ENCODE measurements at places on chromosomes 1 and 21.

DNA sequence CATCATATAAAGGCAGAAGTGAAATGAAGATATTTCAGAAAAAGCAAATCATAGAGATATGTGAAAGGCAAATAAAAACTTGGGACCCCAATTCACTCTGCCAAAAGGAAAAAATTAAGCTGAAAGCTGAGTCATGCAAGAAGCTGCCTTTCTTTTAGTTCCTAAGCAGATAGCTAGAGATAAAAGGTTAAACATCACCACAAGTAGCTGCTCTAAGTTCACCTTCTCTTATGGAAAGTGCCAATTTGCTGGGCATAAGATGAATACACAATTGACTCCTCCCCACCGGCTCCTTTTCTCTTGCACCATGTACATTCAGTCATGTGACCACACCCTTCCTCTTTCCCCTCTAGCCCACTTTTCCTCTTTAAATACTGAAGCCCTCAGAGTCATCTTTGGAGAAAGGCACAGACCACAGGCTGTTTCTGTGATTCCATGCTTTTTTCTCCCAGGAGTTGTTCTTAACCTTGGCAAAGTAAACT, 5.4 kb upstream of the SUMO3 start:
- no peak for DNase-seq

DNA sequence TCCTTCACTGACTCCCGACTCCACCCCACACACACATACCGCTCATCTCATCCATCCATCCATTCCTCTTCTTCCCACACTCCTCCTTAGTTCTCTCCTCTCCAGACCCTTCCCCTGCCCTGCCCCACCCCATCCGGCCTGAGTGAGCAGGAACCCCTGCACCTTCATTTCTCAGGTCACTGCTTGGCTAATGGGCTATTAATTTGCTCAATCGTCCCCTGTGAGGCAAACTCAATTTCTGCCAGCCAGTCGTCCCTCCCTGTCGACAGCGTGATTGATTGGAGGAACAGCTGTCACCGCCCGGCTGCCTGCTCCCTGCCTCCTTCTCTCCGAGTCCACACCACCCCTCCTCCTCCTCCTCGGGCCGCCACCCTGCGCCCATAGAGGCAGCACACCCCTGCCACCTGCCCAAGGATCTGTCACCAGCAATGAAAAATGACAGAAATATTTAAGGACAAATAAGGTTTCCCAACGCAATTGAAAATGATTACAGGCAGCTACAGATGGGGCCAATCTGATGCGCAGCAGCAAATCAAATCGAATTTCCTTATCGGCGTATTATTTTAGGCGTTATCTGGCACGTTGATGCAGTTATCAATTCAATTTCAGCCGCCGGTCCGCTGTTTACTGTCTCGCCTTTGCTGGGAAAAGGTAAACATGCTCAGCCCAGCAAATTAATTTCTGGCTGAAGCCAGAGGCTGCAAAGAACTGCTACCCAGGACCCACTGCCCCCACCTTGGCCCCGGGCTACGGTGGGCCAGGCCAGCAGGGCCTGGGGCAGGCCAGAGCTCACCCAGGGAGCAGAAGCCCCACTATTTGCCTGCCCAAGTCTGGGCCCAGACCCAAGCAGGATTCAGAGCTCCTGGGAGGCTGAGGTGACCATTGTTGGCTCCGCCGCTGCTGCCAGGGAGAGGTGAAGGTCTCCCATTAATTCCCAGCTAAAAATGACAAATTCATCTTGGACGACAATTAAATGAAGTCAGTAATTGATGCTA, 71.3 kb downstream of the TMEM53 start:
- no peak for DNase-seq

- DNase-seq, result no peak
These were observed 159.3 kb downstream of the TSEN15 start for GRCh38 chr1:184210862-184211261.

- no peak for DNase-seq
These were observed 108.3 kb upstream of the USH2A start for GRCh38 chr1:216531263-216532239.

DNA sequence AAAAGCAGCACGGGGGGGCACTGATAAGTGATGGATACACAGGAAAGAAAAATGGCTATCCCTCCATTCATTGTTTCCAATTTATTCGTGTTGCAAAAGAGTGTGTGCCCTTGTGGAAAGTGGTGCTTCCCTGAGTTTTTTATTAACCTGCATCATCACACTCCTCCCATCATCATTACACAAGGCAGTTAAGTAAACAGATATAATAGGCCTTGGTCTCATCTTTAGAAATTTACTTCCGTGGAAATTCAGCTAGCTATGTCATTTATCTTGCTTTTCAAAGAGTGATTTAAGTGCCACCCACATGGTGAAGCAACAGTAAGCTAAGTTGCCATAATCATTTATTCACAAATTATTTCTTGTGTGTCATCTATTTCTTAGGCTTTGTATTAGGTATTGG, 473.3 kb downstream of the NEGR1 start:
- DNase-seq, result no peak

GRCh38 chr1:51697166-51697565, 80.3 kb downstream of the OSBPL9 start:
- no peak for DNase-seq

GRCh38 chr1:15027515-15027986, 126.0 kb upstream of the TMEM51 start:
- DNase-seq, result no peak

DNA sequence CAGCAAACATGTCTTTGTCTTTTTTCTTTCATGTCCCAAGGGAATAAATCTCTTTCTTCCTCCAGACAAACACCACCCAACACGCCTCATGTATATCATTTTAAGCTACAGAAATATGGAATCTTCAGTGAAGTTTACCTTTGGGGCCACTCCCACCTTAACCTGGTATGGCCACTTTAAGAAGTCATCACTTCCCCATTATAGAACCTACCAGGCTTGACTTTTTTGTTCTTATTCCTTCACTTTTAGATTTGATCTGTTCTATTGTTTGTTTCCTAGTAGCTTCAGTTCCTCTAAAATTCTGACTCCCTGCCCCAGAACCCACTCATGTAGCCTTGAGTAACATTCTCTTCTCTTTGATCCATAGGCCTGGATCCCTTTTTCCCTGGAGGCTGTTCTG, 226.3 kb downstream of the HLX start:
- DNase-seq, result no peak

- DNase-seq, result no peak
These were observed 54.4 kb downstream of the NR5A2 start for GRCh38 chr1:200081969-200082245.

DNA sequence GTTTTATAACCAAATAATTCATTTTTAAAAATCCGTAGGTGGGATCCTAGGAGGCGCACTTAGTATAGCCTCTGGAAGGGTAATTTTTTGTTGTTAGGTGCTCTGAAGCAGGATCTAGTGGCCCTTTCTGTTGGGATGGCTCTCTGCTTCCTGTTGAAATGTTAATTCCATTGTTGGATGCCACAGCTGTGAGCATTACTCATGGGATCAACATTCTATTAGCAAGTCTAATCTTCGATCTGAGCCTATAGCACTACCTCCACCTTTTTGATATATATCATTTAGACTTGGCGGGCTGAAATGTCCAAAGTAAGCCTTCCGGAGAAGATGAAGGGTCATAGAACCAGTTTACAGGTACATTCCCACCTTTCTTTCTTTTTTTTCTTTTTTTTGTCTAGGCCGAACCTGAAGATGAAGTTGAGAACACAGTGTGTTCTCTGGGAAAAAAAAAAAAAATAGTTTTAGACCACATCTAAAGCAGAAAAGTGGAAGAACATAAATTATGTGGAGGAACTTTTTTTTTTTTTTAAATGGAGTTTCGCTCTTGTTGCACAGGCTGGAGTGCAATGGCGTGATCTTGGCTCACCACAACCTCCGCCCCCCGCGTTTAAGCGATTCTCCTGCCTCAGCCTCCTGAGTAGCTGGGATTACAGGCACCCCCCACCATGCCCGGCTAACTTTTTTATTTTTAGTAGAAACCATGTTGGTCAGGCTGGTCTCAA, 1.4 kb downstream of the CXADR start:
- no peak for DNase-seq

- no peak for DNase-seq
These were observed 35.5 kb downstream of the OVGP1 start for GRCh38 chr1:111392042-111392441.

- no peak for DNase-seq
These were observed 67.5 kb downstream of the SDC3 start for GRCh38 chr1:30840904-30841598.

DNA sequence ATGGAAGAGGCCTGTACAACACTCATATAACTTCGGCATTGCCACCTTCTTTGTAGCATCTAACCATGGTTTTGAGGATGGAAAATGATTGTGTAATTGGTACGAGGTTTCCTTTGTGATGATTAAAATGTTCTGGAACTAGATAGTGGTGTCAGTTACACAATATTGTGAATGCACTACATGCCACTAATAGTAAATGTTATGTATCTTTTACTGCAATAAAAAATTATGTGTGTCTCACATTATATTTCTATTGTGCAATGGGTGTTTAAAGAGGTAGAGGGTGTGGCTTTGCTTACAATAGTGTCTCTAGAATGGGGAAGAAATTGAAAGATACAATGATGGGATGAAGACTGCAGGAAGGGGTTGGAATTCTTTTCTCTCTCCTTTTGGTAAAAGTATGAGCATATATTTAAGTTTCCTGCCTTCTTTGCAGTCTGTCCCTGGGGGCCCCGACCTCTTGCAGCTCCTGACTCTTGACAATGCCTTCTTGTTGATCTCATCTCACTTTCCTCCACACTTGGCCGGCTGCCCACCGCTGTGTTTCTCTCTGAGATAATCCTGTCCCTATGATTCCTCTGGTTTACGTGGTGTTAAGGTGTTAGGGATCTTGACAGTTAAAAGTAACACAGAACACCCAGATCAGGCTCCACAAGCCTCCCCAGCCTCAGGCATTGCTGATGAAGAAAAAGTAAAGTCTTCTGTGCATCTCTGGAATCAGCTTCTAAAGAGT, 39.3 kb downstream of the MTARC1 start:
- no peak for DNase-seq

DNA sequence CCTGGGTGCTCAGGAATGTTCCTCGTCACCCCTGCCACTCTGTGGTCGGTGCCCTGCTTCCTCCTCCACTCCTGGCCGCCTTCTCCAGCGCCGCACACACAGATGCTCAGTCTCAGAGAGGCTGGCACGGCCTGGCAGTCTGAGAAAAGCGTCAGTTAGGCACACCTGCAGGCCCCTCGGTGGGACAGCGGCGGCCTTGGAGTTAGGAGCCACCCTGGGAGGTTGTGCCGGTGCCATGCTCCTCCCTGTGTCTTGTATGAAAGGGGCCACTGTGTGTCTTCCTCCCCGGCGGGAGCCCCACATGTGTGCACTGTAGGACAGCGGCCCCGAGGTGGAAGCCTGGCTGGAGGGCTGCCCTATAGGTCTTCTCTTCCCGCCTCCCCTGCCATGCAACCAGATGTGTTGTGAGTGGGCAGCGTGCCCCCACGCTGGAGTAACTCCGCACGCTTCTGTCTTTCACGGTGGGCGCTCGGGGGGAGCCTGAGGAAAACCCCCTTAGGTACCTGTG, 145.2 kb downstream of the PGBD5 start:
- DNase-seq, result no peak

DNA sequence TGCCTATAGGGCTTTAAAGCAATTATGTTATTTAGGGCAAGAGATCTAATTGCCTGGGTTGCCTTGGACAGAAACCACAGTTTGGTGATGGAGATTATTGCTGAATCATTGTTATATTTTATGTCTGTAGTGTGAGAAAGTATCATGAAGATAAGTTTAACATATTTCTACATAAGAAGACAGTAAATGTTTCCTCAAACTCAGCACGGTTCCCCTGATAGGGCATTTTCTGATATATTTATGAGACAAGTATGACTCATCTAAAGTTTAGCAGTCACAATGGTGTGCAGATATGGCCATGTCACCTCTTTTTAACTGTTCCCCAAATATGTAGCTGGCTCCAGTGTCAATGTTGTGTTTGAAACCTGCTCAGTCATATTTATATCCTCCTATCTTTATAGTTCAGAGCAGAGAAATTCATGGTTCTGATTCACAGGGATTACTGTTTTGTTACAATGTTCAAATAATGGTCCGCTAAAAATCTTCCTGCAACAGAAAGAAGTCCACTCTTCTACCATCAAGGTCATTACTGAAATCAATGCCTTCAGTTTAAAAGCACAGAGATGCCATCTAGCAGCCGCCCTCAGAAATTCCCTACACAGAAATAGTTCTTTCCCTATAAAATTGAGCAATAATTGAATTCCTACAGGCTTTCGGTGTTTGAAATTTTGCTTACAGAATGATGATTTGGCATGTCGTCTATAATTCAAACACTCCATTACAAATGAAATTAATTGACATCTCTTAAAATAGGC, 3.7 kb downstream of the OLFM3 start:
- DNase-seq, result no peak

DNA sequence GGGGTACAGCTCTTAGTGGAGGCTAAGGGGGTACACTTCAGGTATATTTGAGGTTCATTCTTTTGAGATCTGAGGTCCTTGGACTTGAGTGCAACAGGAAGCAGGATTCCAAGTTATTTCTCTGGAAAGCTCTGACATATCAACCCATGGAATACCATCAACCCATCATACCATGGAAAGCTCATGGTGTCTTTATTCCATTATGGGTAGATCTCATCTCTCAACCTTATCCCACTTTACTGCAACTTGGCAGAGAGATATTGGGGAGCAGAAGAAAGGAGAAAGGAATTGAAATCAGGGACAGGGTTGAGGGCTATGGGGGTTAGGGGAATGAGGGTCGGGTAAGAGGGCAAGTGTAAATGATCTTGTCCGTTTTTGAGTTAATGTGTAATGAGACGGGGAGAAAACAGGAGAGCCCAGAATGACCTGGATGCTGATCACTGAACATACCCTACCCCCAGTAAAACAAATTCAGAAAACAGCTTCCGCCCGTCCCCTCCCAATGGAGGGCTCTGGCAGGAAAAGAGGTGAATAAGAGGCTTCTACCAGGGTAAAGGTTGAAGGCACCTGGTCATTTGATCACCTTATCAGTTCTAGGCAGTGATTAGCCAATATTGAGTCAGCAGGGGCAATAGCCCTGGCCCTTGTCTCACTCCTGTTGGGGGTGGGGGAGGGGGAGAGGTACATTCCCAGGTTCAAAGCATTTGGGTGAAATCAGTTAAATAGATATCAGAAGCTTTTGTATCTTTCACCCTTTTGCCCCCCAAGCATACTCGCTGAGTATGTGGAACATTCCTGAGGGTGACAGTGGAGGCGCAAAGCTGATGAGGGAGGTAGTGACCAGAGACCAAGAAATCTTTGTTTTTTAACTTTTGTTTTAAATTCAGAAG, 622 bp upstream of the APOA2 start:
- DNase-seq, result no peak

DNA sequence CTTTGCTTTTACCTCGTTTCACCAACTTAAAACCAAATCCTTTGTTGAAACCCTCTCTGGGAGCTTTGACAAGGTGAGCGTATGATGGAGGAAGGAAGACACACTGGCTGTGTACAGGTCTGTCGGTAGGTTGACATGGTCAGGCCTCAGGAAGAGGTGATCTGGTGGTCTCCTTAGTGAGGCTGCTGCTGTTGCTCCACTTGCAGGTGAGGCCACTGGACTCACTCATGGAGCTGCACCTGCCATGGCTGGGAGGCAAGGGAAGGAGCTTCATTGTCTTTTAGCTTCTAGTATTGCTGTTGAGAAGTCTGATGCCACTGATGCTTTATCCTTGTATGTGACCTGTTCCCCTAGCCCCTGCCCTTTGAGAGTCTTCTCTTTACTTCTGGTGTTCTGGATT, 35.7 kb downstream of the TENT5C start:
- DNase-seq, result no peak
